ENCODE measurements at places on chromosomes 5 and 9. TPM values are rescaled to one million over a fixed set of nuclear protein-coding genes. Genes with fewer than 3 reads are reported as not detected.

DNA sequence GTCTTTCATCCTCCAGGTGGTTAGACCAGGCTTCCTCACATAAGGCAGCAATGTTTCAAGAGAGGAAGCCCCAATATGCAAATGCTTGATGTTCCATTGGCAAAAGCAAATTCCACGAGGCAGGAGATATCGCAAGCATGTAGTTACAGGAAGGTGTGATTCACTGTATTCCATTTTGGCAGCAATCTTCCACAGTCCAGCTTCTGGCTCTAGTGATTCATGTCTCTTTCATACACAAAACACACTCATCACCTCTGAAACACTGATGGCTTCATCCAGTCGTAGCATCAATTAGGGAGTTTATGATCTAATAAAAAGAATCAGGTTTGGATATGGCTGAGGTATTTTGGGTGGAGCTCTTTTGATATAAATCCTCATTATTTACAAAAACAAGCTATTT lies 552.2 kb upstream of the RIOK2 start:
- no peak for DNase-seq

GRCh38 chr5:131814990-131815389 lies 18.2 kb upstream of the FNIP1 start:
- no peak for DNase-seq

GRCh38 chr5:81188962-81189361 lies 44.2 kb upstream of the CKMT2 start:
- no peak for DNase-seq

DNA sequence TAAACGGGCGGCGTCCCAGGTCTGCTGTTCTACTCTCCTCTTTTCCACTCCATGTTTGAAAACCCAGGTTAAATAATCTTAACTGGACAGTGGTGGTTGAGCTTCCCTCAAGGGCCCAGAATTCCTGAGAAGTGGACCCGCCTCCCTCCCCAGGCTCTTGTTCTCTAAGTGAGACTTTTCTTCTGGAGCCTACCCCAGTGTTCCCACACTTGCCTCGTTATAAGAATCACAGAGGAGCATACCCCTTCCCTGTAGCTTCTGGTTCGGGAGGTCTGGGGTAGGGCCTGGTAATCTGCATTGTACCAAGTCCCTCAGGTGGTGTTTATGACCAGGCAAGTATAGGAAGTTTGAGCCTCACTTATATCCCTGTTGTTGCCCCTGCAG lies 12.0 kb downstream of the PSD2 start:
- no peak for DNase-seq

DNA sequence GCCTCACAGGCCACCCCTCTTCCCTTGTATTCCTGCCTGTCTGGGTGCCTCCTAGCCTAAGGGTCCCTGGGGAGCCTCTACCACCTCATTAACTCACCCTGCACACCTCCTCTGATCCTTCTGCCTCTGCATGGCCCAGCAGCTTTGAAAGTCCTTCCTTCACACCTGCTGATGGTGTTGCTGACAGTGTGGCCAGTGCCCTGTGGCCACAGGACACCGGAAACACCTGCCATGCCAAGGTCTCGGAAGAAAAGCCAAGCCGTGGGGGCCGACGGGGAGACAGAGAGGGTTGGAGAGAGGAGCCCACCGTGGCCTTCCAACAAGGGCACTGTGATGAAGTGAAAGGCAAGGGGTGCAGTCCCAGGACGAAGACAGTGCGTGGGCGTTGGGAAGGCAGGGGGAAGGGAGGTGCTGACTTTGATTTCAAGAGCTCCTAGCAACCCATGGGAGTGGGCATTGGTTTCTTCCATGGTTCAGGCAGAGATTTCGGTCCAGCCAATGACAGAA lies 4.1 kb downstream of the BTNL9 start:
- DNase-seq: peak; percentile 53

DNA sequence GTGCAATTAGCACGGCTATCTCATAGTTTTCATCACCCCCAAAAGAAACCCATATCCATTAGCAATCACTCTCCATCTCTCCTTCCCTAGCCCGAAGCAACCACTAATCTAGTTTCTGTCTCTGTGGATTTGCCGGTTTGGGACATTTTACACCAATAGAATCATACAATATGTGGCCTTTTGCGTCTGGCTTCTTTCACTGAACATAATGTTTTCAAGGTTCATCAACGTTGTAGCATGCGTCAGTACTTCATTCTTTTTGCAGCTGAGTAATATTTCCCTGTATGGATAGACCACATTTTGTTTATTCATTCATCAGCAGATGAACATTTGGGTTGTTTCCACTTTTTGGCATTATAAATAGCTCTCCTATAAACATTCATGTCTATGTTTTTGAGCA lies 75.4 kb upstream of the TBC1D2 start:
- DNase-seq: no peak

- DNase-seq: peak; percentile 28
Measured at GRCh38 chr5:150710165-150710564, 9.3 kb upstream of the RBM22 start.

DNA sequence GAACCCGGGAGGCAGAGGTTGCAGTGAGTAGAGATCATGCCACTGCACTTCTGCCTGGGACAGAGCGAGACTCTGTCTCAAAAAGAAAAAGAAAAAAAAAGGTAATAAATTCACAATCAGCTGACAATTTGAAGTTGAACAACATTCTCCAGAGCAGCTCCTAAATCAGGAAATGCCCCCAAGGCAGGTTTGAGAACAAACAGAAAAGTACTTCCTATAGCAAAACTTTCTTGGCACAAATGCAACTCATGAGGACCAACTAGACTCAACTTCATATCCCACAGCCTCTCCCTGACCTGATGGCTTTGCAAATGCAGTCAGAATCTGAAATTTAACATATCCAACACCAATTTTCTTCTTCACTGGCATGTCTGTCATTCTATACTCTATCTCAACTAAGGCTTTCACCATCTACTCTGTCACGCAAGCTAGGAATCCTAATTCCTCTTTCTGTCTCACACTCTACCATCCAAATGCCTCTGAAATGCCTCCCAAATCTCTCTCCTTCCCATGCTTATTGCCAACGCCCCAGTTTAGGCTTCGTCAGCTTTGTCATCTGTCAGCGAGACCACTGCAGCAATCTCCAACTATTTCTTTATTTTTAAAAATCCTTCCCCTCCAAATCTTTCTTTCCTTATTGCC lies 113.3 kb downstream of the MAPKAP1 start:
- no peak for DNase-seq

- DNase-seq: no peak
Measured at GRCh38 chr5:150469718-150470469, 20.4 kb upstream of the RPS14 start.

- DNase-seq: no peak
Measured at GRCh38 chr5:6858419-6858818, 145.2 kb downstream of the TENT4A start.

GRCh38 chr5:93497096-93497495 lies 83.9 kb downstream of the NR2F1-AS1 start:
- DNase-seq: no peak

GRCh38 chr5:89173528-89173927 lies 290.5 kb upstream of the MEF2C start:
- no peak for DNase-seq

- DNase-seq: no peak
Measured at GRCh38 chr9:1718836-1719235, 296.3 kb upstream of the SMARCA2 start.

DNA sequence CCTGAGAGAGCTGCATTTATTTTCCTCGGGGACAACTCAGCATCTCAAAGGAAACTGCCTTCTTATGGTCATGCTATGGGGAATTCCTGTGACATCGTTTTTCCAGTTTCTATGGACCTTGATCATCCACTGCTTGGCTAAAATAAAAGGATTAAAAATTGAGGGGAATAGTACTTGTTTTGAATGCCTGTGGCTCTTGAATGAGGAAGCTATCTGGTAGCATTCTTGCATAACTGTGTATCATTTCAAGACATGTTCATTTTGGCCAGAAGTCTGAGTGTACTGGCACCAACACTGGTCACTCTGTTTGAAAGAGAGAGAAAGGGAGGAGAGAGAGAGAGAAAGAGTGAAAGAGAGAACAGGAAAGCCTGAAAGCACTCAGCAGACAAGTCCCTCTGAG lies 116.7 kb downstream of the DOCK2 start:
- no peak for DNase-seq

- no peak for DNase-seq
Measured at GRCh38 chr9:97362777-97363545, 48.9 kb upstream of the TDRD7 start.

DNA sequence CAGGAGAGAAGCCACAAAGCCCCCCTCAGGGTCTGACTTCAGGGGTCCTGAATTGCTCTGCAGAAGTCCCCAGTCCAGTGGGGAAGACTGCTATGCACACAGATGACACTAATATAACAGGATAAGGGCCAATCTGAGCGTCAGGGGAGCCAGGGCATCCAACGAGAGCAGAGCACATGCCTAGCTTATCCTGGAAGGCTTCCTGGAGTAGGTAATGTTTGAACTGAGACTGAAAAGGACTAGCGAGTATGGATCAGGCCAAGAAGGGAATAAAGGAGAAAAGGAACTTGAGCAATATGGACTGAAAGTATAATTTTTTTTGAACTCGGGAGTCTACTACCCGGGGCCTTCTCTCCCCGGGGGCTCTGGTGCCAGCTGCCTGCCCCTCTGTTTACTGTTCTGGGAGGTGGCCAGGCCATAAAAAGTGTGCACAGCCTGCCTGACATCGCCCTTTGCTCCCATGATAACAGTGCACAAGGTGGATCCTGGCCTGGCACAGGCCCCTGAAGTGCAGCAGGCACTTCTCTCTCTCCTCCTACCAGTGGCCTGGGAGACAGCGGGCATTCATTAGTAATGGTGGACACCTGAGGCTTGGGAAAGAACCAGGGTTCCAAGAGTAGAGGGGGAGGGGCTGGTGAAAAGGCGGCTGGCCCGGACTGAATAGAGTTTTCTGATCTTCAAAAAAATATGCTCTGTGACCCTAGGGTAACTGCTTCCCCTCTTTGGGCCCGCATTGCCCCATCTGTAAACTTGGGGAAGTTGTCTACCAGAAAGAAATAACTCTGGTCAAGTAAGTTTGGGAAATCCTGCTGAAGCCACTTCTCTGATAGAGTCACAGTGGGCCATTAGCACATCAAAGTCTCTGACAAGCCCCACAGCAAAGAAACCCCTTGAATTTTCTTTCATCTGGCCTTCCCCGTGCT lies 4.6 kb upstream of the SLC6A7 start:
- DNase-seq: no peak

DNA sequence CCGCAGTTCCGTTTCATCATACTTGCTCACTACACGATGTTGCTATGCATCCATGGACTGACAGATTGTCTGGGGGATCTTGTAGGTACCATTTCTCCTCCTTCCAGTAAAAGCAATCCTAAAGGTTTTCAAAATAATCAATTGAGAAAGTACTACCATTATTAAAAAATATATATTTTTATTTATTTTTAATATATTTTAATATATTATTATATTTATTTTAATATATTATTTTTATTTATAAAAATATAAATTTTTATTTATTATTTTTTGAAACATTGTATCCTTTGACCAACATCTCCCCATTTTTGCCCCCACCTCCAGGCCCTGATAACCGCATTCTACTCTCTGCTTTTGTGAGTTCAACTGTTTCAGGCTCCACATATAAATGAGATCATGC lies 237.6 kb upstream of the IRX4 start:
- no peak for DNase-seq

DNA sequence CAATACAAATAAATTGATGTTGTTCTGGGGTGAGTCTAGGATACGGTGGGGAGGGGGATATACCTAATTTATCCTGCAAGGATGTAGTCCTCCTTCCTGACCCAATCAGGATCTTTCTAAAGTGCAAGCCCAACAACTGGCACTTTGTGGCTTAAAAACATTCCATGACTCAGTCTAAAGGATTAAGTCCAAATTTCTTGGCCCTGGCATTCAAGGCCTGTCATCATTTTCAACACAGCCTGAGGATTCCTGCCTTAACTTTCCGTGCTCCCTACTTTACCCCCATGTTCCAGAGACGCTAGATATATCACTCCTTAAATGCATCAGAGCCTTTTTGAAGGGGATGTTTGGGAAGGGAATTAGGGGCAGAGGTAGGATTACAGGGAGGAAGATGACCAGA lies 1.0 kb downstream of the FAM221B start:
- no peak for DNase-seq

DNA sequence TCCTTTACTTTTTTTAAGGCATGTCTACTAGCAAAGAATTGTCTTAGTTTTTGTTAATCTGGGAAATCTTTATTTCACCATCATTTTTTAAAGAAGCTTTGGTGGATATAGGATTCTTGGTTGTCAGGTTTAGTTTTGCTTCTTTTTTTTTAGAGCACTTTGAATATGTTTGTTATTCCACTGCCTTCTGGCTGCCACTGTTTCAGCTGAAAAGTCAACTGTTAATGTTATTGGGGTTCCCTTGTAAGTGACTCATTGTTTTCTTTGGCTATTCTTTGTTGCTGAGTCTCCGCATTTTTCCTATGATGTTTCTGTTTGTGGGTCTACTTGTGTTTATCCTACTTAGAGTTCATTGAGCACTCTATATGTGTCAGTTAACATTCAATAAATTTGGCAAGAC lies 44.4 kb downstream of the PHAX start:
- DNase-seq: no peak

DNA sequence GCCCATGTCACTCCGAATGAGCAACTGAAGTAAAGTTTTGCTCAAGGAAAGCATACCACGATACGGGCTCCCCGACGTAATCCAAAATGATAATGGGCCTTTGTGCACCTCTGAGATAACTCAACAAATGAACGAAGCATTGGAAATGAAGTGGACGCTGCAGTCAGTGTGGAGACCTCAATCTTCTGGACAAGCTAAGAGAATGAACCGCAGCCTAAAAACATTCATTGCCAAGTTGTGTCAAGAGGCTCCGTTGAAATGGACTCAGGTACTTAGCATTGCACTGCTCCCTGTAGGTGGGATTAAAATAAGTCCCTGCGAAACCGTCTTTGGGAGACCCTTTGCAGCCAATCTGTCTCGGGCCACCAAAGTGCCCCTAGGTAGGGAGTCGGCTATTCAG lies 3.9 kb upstream of the LCN9 start:
- no peak for DNase-seq

- DNase-seq: no peak
Measured at GRCh38 chr5:128237546-128237945, 154.0 kb downstream of the SLC12A2 start.

GRCh38 chr9:87305151-87305550 lies 192.5 kb upstream of the DAPK1 start:
- no peak for DNase-seq

DNA sequence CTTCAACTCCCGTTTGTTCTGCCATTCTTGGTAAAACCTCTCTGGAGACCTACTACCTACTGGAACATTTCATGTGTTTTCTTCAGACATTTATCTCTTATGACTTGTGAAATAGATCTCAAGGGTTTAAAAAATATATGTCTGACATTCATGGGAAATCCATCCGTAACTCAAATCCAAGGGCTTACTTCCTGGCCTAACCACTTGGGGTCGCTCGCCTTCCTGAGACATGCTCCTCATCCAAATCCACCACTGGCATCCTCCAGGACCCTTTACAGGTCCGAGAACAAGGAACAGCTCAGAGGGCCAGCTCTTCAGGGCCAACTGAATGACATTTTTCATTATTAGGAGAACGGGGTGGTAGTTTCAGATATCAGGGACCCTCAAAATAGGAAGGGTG lies 235.1 kb upstream of the TUT7 start:
- no peak for DNase-seq

- DNase-seq: no peak
Measured at GRCh38 chr5:113233606-113234005, 201.2 kb downstream of the TSSK1B start.

The ANGPTL2 gene
- not detected for total RNA-seq

The SHISAL2B gene
- total RNA-seq: not detected

The EIF4E1B gene
- 2.4 TPM for total RNA-seq

The SLC36A2 gene
- not detected for total RNA-seq

The ZFP2 gene
- 0.32 TPM for total RNA-seq

The PIP5KL1 gene
- total RNA-seq: 4.4 TPM

The PRRX2 gene
- total RNA-seq: not detected

The MEGF10 gene
- total RNA-seq: not detected

The PCDHGC5 gene
- 5.4 TPM for total RNA-seq

The RARS1 gene
- 88.4 TPM for total RNA-seq

Data from OCI-LY7 (cell line).